ENCODE measurements at places on chromosomes 12 and 14. TPM values are rescaled to one million over a fixed set of nuclear protein-coding genes. Genes with fewer than 3 reads are reported as not detected.
A peak's percentile ranks its signal among the peaks of the same experiment; 100 is the strongest.

- no peak overlapping the region for H3K27ac ChIP-seq
- H3K27me3 ChIP-seq: no peaks in the 10 kb centered on the region
- peak; percentile 11 for DNase-seq
- H3K36me3 ChIP-seq: no peaks in the 10 kb centered on the region
- H3K4me1 ChIP-seq: no peaks in the 10 kb centered on the region
These were observed 164.4 kb downstream of the CAND1 start for GRCh38 chr12:67433385-67434175.

BMAL2 gene
- 0.13 TPM for polyA plus RNA-seq

- H3K27ac ChIP-seq: no peak overlapping the region
- no peak for DNase-seq
- H3K36me3 ChIP-seq: no peaks in the 10 kb centered on the region
These were observed 274.3 kb downstream of the BCL11B start for GRCh38 chr14:98997526-98998205.

GRCh38 chr14:69441948-69442347 is 42.6 kb upstream of the PLEKHD1 start:
- H3K4me1 ChIP-seq: no peaks in the 10 kb centered on the region
- no peaks in the 10 kb centered on the region for H3K27me3 ChIP-seq
- H3K4me3 ChIP-seq: no peak overlapping the region
- DNase-seq: no peak

- H3K4me1 ChIP-seq: no peaks in the 10 kb centered on the region
- no peak overlapping the region for H3K27ac ChIP-seq
- H3K27me3 ChIP-seq: no peaks in the 10 kb centered on the region
These were observed 336.7 kb downstream of the GALC start for GRCh38 chr14:87656315-87656714.

AQP2 gene
- not detected for polyA plus RNA-seq
